ENCODE measurements at places on chromosomes 2 and 18. TPM values are rescaled to one million over a fixed set of nuclear protein-coding genes. Genes with fewer than 3 reads are reported as not detected.

Gene CD28
- total RNA-seq = not detected

Gene CLEC4F
- total RNA-seq = not detected

Gene PLGLB1
- total RNA-seq = 0.30 TPM

Gene GCKR
- 0.36 TPM for total RNA-seq

Gene CCDC141
- not detected for total RNA-seq

Gene FAP
- not detected for total RNA-seq

Gene MAP2
- 0.86 TPM for total RNA-seq

Gene CDKL4
- total RNA-seq = not detected

Gene STK39
- total RNA-seq = 13.7 TPM

Gene RGPD8
- total RNA-seq = 3.1 TPM

All from A549 treated with GW870086 at 1 μM for 4 hours (cell line).